D721Med (cell line): ENCODE measurements at places on chromosomes 5 and 9.
A peak's percentile ranks its signal among the peaks of the same experiment; 100 is the strongest.

GRCh38 chr5:97501286-97501964, 318.4 kb upstream of the RIOK2 start:
- no peak for DNase-seq

GRCh38 chr9:74463825-74464224, 33.3 kb upstream of the RORB start:
- DNase-seq = no peak

DNA sequence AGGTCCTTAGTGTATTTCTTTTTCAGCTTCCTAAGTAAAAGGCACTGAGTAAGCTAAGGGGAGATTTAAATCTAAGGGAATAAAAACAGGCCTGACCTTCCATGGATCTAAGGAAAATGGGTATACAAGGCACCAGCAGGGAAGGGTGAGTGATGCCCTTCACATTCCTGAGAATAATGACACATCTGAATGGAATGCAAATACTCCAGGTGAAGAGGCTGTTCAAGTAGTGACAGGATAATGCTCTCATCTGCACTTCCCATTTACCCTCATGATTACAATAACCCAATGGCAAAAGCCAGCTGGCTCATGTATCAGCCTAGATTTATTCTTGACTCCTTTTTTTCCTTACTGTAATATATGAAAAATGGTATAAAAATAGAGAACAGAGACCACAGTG, 216.2 kb upstream of the ACTBL2 start:
- DNase-seq = no peak

DNA sequence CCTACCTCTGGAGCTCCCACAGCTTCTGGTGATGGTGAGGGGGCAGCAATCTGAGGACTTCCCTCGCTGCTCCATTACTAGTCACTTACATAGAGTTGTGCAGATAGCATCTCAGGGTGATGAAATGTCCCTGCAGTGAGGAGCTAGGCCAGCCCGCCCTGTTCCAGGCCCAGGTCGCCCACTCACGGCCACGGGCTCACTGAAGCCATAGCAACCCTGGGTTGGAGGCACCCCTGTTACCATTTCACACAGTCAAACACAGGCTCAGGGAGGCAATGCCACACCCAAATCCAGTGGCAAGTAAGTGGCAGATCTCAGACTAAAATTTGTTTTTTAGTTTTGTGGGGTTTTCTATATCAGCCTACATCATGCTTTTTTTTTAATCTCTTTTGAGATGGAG, 19.6 kb downstream of the SH2D3C start:
- no peak for DNase-seq

DNA sequence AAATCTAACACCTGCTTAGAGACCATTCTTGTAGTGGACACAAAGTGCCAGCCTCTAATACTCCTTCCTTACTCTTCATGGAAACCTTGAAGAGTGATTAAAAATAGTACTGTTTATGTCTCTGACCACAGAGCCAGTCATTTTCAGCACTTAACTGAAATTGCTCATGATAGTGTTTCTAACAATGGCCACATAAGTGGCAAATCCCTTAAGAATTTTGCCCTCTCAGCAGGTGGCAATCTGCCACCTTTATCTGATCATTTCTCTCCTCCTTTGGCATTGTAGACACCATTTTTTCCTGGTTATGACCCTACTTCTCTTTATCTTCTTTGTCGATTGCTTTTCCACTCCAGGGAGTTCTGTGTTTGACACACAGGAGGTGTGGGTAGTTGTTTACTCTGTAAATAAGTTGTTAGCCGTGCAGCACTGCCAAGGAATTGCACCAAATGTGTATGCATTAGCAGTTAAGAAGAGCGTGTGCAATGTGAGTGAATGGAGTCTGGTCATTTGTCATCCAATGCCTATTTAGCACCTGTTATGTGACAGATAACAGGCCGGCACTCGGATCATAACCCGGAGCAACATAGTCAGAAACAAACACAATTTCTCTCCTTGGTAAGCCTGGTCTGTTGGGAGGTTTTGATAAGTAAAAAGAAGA, 36.8 kb upstream of the STARD4 start:
- DNase-seq = no peak

DNA sequence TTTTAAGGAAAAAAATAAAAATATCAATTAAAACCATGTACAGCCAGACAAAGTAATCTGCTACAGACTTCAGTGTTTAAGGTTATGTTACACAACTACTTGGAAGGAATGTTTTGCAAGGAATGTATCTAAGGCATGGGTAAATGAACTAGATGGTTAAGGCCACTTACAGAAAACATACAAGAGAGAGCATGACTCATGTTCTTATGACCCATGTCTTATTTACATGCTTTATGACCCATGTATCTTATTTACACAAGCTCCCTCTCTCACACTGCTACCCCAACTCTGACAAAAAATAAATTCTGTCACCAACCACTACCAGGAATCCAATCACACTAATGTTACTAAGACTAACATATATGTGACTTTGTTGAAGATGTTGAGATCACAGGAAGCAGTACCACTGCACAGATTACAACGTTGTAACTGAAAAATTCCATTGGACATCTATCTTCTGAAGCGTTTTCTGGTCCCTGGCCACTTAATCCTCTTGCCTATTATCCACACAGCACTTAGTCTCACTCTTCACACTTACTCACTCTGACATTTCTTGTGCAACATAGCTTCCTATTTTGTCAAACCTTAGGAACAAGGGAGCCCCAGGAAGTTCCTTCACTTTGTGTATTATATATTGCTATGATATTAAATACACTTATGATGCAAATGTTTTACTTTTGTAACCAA, 1630.1 kb upstream of the C9orf72 start:
- no peak for DNase-seq

DNA sequence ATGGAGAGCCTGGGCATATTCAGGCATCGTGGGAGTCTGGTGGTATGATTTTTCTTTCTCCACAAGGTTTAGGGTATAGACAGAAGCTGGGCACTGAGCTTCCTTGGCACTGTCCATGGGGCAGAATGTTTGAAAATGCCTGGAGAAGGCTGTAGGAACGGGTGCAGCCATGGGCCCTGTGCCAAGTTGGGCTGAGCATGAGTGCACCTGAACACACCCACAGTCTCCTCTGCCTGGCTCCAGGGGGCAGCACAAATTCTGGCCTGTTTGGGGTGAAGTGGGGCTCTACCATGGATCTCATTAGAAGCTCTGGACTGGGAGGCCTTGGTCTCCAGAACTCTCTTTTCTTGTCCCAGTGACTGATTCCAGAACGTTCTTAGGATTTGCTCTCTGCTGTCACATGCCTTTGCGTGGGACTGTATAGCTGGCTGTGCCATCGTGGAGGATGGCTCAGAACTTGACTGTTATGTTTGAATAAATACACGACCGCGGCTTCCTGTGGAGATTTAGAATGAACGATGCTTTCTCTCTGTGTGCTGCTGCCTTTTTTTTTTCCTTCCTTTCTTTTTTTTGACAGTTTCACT, 229.8 kb downstream of the FANCC start:
- no peak for DNase-seq

GRCh38 chr9:134852906-134853654, 27.5 kb upstream of the FCN2 start:
- DNase-seq = no peak

GRCh38 chr5:133325864-133326263, 274.1 kb downstream of the HSPA4 start:
- no peak for DNase-seq

DNA sequence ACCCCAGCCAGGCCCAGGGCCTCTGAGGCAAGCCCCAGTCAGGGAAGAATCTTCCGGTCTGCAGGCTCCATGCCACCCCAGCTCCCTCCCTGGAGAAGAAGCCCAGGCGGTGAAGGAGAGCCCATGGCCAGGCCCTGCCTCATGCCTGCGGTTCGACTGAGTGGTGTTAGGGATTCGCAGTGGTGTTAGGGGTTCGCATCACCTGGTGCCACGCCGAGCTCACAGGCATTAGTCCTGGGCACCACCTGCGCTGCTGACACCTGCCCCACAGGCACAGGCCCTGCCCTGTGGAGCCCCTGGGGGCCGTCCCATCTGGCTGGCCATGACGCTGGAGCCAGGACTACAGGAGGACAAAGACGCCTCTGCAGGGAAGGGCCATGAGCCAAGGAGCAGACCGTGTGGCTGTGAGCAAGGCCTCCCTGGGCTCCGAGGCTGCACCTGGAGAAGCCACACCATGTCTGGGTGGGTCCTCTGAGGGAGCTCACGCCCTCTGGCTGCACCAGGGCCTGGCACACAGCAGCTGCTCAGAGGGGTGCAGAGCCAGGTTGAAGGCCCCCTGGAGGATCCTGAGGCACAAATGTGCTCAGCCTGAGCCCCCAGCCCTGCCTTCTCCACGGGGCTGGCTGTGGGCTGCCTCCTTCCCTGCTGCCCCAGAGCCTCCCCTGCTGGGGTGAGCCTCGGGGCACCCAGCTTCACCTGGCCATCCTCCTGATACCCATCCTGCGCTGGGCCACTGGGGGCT, 27.6 kb upstream of the RNF130 start:
- no peak for DNase-seq

DNA sequence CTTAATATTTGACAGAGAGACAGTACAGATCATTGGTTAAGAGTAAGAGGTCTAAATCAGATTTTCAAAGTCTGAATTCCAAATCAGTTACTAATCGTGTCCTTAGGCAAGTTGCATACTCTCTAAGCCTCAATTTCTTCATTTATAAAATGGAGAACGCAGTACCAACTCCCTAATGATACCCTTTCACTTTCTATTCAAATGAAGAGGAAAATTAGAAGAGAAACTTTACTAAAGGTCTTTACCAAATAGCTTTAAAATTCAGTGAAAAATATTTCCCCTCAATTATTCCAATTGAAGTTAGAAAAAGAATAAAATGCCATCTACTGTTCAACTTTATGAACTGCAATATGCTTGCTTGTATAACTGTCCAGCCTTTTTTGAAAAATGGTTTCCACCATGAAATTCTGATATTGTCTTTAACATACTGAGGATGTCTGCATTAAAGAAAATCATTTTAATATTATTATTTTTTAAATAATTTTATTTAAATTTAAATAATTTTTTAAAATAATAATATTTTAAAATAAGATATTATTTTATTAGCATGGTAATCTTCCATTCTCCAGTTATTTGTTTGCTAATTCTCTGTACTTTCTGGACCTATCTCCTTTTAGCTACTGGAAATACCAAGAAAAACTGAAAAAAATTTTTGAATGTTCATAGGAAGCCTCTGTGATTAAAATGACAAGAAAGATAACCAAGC, 36.0 kb downstream of the POC5 start:
- DNase-seq = no peak

GRCh38 chr5:95620030-95620869, at the start of gene GPR150:
GPR150 (plus strand) TSS chr5:95620087; CDS start chr5:95620276, 189 bp downstream.
- DNase-seq = peak; percentile 20

DNA sequence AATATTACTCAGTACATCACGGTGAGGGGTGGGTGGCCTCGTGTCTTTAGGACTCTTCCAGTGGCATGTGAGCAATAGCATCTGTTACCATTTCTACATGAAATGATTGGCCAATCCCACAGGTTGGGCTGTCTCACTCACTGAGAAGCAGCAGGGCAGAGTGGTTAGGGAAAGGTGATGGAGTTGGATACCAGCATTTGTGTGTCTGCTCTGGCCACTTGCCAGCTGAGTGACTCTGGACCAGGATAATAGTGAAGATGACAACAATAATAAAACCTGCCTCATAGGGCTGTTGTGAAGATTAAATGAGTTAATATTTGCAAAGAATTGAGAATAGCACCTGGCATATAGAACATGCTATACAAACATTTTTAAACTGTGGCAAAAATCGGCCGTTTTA, 42.0 kb downstream of the IQGAP2 start:
- no peak for DNase-seq

DNA sequence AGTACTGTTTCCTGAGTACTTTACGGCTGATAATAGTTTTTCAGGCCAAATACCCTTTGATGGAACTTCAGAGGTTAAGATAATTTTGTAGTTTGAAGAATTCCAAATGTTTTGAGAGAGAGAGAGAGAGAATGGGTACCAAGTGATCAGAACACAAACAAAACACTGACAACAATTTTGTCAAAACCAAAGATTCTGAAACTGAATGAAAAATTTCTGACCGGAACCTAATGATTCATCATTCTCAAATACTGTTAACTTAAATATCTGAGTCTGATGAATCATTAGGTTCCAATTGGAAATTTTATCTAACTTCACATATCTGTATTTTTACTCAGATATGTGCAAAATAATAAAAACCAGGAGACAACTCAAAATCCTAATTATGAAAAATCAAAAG, 4.0 kb downstream of the LMBRD2 start:
- no peak for DNase-seq

DNA sequence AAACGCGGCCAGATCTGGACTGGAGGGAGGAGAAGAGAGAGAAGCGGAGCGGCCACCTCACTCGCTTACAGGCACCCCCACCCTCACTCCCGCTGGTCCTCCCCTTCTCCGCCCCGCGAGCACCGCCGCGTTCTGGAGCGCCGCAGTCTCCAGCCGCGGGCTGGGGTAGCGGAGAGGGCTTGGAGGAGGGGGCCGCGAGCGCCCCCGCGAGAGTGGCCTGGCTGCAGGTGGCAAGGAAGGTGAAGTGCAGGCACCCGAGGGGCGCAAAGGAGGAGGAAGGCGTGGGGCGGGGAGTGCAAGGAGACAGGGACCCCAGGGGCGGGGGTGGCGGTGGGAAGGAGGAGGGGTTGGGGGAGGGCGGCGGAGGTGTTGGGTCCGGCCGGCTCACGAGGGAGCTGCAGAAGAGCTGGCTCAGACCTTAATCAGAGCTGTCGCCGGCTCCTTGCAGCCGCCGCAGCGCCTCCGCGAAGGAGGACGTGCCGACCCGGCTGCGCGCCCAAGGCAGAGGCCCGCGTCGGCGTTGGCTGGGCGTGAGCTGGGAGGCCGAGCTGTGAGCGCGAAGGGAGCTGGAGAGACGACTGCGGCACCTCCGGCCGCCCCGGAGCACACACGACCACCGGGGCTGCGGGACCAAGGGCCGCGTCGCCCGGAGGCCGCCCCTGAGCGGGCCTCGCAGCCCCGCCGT, at the start of gene DMRT3:
Gene DMRT3 (plus strand): TSS at position 398 of the 685 bp plus-strand sequence. CDS start 347 bp downstream, outside the sequence.
- peak; percentile 72 for DNase-seq

GRCh38 chr9:124264823-124265233, 7.1 kb downstream of the NEK6 start:
- DNase-seq = no peak

DNA sequence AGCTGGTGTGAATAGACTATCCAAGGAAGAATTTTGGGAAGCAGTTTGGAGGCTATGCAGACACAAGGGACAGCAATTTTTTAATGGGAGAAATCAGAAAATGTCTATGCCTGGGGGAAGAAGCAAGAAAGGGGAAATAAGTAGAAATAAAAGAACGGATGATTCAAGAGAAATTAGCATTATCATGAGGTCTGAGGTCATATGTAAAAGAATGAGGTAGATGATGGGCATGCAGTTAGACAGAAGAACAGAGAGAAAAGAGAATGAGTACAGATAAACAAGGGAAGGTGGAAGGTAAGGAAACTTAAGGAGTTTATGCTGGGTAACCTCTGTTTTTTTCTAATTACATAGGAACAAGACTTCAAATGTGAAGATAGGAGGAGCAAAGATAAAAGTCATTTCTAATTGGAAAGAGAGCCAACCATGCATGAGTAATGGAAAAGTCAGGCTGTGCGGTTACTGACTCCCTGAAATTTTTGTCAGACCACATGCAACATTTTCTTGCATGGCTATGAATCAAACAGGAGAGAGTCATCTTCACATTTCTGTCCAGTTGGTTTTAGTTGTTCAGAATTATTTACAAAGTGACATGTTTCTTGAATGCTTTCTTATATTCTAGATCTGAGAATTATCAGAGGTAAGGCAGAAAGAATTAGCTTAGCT, 101.0 kb upstream of the PIK3R1 start:
- DNase-seq = no peak
